Osteoblast (primary cell): ENCODE measurements at places on chromosomes 3 and 15. TPM values are rescaled to one million over a fixed set of nuclear protein-coding genes. Genes with fewer than 3 reads are reported as not detected.
A peak's percentile ranks its signal among the peaks of the same experiment; 100 is the strongest.

- no peak for DNase-seq
These were observed 209.7 kb downstream of the P3H2 start for GRCh38 chr3:189911001-189911400.

DNA sequence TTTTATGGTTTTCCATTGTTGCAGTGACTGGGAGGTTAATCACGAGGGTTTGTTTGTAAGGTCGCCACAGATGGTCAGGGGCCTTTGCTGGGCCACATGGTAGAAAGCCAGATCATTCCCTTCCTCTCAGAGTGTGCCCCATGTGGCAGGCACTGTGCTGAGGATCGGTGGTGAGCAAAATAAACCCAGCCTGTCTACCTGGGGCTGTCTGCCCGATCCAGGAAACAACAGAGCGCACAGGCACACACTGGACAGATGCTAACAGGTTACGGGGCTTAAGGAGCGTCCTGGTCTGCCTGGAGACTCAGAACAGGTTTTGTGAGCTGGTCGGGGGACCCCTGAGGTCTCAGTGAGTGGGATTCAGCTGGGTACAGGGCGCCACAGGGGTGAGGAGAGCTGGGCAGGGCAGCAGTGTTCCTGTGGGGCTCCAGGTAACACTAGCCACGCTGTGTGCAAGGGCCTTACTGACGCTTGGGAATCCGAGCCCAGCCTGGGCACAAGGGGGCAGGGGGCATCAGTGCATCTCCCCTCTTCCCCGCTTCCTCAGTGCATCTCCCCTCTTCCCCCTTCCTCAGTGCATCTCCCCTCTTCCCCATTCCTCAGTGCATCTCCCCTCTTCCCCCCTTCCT lies 136.4 kb downstream of the DNAJB8 start:
- peak; percentile 41 for DNase-seq

- no peak for DNase-seq
These were observed 189.9 kb upstream of the TSC22D2 start for GRCh38 chr3:150218236-150218635.

GRCh38 chr15:25852027-25852426 lies 11.1 kb downstream of the ATP10A start:
- DNase-seq, result no peak

- DNase-seq, result peak; percentile 93
These were observed 37.5 kb downstream of the NBEAL2 start for GRCh38 chr3:47016934-47017435.

- no peak for DNase-seq
These were observed 130.2 kb upstream of the LMOD3 start for GRCh38 chr3:69252631-69253030.

DNA sequence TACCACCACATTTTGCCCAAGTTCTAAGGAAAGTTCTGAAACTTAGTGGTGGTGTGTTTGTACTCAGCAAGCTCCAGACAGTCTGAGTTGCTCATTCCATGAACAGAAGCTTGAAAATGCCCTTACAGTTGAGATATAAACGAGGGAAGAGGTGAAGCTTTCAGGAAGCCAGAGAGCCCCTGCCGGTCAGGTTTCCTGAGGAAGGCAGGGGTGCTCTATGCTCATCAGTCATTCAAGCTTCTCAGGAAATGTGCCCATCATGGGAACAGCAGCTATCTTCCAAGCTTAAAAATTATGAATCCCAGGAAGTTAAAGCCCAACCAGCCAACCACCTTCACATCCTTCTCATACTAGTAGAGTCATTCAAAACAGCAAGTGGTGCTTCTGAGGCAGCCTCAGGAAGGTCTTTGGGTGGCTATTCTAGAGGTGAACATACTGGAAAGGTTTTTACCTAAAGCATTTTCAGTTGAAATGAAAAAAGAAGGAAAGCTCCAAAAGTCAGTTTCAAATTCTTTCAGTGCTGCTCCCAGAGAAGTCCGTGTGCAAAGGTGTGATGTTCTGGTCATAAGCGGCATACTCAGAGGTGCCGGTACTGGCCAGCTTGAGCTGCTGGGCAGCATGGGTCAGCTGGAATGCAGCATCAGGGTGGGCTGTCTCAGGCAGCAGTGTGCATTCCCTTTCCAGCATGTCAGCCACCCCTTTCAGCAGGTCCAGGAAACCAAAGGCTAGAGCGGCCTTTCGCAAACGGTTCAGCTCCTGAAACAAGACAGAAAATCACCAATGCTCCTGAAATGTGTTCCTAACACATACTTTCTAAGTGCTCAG lies 31.8 kb downstream of the INTS14 start:
- no peak for DNase-seq

- DNase-seq, result peak; percentile 83
These were observed 51.4 kb upstream of the RNF7 start for GRCh38 chr3:141686466-141687291.

DNA sequence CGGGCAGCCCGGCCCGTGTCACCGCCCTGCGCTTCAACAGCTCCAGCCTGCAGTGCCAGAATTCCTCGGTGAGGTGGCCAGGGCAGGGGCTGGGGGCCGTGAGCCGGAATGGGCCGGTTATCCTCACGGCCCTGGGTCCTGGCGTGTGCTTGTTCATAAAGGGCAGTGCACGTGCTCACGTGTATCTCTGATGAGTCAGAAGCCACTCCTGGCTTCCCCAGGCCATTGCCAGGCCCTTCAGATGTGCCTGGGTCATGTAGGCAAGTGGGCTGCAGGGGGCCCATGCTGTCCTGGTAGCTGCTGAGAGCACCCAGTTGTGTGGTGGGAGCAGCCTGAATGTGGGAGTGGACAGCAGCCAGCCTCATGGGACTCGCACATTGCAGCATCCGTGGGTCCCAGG lies 29.2 kb downstream of the PLXNA1 start:
- peak; percentile 96 for DNase-seq

DNA sequence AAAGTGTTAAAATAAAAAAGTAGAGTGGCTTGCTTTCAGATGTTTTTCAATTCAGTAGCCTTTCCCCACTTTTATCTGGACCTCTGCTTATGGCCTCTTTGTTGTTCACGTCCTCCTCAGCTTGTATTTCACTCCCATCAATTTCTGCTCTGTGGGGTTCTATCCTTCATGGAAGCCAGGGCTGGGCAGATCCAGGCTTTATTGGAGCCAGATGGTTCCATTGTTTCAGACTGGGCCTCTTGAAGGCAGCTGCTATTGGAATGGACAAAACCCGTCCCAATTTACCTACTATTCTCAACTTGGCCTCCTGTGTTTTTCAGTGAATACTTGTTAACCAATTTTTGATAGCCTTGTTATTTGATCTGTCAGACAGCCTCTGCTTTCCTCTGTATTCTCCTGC lies 10.9 kb upstream of the AADACL2 start:
- no peak for DNase-seq

DNA sequence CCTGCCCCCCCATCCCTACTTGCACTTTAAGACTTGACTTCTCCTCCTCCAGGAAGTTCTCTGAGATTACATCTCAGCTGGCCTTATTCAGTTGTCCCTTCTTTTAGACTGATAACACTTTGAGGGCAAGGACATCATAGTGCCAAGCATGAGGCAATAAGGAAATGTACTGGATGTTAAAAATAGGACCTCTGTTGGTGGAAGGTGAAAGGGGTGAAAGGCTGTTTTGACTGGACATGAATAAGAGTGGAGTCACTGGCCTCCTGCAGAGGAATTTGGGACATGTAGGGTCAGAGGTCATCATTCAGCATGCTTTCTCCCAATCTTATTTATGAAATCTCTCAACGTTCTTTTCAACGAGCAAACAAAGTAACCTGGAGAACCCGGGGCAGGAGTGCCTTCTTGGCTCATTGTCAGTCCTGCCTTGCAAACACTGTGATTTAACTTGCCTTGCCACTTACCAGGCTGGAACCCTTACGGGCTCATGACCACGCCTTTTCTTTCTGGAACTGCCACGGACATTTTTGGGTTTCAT lies 38.6 kb downstream of the TRIM71 start:
- DNase-seq, result peak; percentile 68

DNA sequence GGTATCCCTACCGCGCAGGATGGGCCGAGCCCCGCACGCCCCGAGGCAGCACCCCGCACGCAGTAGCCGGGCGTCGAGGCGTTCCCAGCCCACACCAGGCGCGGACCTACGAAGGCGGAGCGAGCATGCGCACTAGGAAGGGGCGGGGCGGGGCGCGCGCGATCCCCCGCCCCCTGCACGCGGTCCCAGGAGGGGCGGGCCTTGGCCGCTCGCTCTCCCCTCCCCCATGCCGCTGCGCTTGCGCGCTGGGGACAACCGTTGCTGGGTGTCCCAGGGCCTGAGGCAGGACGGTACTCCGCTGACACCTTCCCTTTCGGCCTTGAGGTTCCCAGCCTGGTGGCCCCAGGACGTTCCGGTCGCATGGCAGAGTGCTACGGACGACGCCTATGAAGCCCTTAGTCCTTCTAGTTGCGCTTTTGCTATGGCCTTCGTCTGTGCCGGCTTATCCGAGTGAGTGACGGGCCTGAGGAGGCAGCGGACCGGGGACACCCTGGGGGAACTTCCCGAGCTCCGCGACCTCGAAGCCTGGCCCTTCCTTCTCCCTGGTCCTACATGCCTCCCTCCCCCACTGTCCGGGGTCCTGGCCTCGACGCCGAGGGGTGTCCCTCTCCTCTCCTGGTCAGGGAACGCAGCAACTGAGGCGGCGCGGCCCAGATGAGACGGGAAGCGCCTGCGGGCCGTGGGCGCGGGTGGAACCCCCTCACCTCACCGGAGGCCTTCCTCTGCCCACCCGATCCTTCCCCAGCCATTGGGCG lies at the start of gene SPESP1:
SPESP1 (plus strand) TSS at position 258 of the 755 bp plus-strand sequence; CDS start at position 387, 129 bp downstream.
- DNase-seq, result peak; percentile 83

- DNase-seq, result peak; percentile 59
These were observed 51.1 kb downstream of the CMTM7 start for GRCh38 chr3:32442766-32443165.

- DNase-seq, result no peak
These were observed 1.5 kb downstream of the SOX2 start for GRCh38 chr3:181713280-181713647.

DNA sequence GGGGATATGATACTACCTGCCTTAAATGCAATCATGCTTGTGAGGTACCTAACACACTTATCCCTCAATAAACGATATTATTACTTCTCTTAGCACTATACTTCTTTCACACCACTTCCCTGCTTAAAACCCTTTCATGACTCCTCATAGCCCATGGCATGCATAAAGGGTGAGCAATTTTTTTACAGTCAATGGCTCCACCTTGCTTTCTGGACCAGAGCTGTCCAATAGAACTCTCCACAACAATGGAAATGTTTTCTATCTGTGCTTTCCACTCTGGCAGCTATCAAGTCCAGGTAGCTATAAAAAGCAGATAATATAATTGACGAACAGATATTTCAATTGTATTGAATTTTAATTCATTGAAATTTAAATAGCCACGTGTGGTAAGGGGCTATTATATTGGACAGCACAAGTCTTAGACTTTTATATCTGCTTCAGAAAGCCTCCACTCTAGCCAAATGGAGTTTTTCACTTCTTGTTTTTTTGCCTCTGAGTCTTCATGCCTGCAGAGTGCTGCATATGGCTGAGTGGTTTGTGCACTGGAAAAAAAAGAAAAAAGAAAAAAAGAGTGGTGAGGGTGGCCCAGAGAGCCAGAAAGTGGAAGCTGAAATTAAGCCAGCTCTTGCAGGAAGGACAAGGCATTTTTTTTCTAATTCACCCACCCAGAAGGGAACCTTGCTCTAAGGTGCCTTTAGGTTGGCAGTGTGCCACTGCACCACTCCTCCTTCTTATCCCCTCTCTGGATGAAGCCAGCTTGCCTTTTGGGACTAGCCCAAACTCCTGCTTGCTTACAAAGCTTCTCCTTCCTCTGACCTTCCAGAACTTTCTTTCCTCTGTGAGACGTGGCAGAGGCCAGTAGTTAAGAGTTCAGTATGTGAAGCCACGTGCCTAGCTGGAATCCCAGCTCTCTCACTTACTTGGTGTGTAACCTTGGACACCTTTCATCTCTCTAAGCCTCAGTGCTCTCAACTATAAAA lies 239.0 kb upstream of the LRTM1 start:
- DNase-seq, result no peak

- no peak for DNase-seq
These were observed 115.2 kb downstream of the TMEM108 start for GRCh38 chr3:133153382-133153781.

DNA sequence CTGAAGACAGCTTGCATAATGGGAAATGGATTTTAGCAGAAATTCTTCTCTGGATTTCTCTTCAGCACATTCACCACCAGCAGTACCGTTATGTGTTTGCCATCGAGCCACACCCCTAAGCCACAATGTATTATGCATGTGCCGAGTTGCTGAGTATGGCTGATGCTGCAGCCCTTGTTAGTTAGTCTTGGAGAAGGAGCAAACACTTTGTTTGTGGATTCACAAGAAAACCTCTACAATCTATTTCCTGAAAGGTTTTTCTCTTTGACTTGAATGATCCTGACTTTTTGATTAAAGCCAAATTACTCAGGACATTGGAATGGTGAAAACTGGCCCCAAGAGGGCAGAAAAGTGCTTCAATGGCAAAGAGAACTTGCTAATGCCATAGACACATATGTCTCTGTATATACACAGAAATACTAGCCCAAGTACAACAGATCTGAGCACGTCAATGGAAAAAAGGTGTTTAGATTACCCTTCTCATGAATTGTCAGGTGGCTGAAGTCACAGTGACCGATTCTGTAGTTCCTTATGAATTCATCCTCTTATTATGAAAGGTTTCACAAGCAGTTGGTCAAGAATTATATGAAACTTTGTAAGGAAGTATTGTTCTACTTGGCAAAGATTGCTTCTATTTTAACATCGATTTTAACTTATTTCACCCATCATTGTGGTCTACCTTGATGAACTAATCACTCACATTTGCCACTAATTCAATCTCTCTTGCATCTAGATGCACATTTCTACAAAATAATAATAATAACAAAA lies 103.0 kb downstream of the P3H2 start:
- DNase-seq, result no peak

DNA sequence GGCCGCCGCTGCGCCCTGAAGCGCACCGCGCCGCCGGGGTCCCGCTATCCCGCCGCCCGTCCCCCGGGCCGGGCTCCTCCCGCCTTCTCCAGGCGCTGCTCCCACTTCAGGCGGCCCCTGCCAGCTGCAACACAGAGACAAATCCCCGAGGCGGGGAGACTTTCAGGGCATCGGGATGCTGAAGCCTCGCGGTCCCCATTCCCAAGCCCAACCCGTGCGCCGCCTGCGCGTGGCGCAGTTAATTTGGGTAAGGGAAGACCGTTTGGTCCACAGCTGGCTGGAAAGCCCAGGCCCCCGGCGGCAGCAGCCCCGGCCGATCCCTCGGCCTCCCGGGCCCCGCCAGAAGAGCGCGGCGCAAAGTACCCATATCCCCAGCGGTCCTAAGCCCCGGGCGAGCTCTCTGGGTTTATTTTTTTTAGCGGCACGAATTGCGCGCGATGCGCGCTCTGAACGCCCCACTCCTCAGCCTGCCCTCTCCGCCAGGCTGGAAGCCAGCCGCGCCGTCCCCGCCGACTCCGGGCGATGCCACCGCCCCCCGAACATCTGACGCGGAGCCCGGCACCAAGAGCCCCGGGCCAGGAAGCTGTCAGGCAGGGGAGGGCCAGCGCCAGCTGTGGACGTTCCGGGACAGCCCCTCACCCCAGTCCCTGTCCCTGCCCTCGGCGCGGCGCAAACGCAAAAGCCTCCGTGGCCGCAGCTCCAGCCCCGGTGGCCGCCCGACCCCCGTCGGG lies 517 bp downstream of the FBN1 start:
- peak; percentile 75 for DNase-seq

NR2E3 gene
- under 0.01 TPM in 2 replicates for total RNA-seq

HHATL gene
- total RNA-seq, result not detected in 2 replicates

SNTN gene
- total RNA-seq, result not detected in 2 replicates

C3orf33 gene
- 2.5 and 4.7 TPM in 2 replicates for total RNA-seq
